ENCODE measurements at places on chromosomes 12 and 14.
A peak's percentile ranks its signal among the peaks of the same experiment; 100 is the strongest.

- DNase-seq = no peak
These were observed 144.4 kb downstream of the AKAP6 start for GRCh38 chr14:32473464-32473855.

GRCh38 chr12:110335481-110336045, 54.5 kb downstream of the ATP2A2 start:
- DNase-seq = no peak

DNA sequence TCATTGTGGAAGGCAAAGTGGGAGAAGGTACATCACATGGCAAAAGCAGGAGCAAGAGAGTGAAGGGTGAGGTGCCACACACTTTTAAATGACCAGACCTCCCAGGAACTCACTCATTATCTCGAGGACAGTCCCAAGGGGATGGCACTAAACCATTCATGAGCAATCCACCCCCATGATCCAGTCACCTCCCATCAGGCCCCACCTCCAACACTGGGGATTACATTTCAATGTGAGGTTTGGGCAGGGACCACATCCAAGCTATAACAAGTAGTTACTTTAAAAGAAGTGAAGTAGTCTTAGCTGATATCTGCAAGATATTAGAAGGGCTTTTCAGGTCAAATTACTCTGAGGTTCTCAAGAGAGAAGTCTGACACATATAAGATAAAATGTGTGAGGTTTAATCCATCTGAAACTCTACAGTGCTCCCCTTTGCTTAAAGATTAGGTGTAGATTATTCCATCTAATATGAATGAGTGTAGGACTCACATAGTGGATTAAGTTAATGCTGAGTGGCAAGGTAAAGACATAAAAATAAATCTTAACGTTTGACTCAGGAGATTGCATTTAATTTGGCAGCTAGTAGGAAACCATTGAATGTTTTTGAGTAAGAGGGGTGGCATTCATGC, 130.8 kb downstream of the TMX1 start:
- DNase-seq = no peak

- DNase-seq = no peak
These were observed 5.9 kb downstream of the POMT2 start for GRCh38 chr14:77314539-77315457.

DNA sequence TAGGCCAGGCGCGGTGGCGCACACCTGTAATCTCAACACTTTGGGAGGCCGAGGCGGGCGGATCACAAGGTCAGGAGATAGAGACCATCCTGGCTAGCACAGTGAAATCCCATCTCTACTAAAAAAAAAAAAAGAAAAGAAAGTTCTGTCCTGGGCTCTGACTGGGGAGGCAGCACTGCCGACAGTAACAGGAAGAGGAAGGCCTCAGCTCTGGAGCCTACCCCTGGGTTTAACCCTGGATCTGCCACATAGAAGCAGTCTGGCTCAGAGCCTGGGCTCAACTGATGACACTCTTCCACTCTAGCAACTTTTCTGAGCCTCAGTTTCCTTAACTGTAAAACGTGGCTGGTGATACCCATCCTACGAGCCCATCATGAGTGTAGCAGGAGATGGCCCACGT, 60.5 kb downstream of the ACTN1 start:
- no peak for DNase-seq

- no peak for DNase-seq
These were observed 451.2 kb downstream of the EGLN3 start for GRCh38 chr14:33499687-33500086.

GRCh38 chr14:88276923-88277596, 46.0 kb downstream of the KCNK10 start:
- no peak for DNase-seq

- no peak for DNase-seq
These were observed 21.6 kb downstream of the DAD1 start for GRCh38 chr14:22567437-22567836.

GRCh38 chr14:104752423-104752734, 568 bp upstream of the SIVA1 start:
- DNase-seq = no peak

DNA sequence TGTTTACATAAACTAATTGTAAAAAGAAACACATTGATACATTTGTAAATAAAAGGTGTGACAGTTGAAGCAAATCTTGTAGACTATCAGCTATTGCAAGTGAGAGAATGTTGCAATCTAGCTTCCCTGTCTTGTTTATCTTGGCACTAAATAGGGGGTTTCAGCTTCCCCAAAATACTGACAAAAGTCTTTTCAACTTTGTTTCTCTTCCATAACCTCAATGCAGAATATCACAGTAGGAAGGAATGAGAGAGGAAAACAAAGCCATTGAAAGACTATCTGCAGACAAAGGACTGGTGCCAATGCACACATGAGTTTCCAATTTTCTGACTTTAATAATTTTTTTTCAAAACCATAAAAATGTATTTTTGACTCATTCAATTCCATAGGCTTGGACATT, 886.2 kb upstream of the MGAT4C start:
- no peak for DNase-seq

DNA sequence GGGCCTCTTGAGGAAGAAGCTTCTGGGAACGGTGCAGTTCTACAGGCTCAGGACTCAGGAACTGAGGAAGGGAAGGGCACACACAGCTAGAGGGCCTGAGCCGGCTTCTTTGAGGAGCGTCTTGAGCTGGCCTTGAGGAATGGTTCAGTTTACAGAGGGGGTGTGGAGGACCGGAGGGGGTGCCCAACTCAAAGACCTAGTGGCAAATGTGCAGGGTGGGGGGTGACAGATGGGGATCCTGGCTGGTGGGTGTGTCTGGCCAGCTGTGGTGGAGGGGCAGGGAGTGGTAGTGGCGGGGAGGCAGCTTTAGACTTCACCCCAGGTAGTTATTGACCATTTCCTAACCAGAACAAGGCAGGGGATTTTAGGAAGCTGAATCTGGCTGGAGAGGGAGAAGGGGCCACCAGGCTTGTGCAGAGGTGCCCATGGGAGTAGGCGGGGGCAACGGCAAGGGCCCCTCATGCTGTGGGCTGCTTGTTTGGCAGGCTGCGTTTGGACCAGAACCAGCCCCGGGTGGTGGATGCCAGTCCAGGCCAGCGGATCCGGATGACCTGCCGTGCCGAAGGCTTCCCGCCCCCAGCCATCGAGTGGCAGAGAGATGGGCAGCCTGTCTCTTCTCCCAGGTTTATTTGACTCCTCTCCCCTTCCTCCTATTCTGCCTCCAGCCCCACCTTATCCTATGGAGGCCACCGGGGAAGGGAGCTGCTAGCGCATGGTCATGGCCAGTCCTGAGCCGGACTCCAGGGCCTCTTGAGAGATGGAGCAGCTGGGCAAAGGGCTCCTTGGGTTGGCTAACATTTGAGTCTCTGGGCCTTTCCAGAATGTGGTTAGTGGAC, 27.8 kb downstream of the PAPLN start:
- no peak for DNase-seq

GRCh38 chr14:77022236-77022852, 6.2 kb downstream of the IRF2BPL start:
- no peak for DNase-seq

DNA sequence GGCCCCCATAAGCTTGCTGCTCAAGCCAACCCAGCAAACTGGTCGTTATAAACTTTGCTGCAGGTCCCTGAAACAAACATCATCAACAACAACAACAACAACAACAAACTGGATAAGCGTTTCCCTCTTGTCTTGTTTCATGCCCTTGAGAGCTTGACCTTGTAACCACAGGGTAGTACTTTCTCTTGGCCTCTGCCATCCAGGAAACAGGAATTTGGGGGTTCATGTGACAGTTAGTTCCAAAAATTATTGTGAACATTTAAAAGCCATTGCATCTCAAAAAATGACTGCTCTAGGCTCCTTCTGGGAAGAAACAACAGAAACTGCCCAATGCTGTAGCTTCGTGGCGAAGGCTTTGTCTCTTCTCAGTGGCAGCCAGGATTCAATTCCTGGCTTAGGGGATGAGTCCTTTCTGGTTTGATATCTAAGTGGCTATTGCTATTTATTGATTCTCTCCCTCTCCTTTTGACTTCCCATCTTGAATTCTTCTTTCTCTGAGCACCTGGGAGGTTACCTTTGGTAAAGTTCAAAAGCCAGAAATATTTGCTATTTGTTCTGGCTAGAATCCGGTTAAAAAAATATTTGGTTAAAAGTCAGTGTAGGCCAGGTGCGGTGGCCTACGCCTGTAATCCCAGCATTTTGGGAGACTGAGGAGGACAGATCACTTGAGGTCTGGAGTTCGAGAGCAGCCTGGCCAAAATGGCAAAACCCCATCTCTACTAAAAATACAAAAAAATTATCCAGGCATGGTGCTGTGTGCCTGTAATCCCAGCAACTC, 52.0 kb upstream of the CPM start:
- no peak for DNase-seq

- no peak for DNase-seq
These were observed 27.2 kb upstream of the MLXIP start for GRCh38 chr12:122051231-122051876.

GRCh38 chr12:117052386-117053049, 46.7 kb downstream of the TESC start:
- no peak for DNase-seq

DNA sequence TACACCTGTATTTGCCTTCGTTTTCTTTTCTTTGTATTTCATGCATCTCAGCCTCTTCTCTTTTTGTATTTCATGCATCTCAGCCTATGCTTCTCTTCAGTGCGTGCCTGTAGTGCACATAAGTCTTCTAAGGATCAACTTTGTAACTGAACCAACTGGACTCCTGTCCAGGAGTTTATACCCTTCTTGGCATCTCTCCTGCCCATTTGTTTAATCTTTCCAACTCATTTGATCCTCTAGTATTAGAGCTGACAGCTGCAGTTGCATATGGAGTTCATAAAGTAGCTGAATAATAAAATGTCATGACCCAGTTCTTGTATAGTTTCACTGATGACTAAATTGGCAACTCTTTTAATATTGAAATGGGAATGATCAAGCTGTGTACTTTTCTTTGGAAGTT, 89.7 kb downstream of the FGD4 start:
- no peak for DNase-seq

- peak; percentile 8 for DNase-seq
These were observed 2.0 kb upstream of the MDM1 start for GRCh38 chr12:68334132-68334531.

GRCh38 chr12:121858662-121859572, at the start of gene HPD:
HPD (minus strand) TSS chr12:121858859; CDS start chr12:121858823, 36 bp downstream.
- no peak for DNase-seq

DNA sequence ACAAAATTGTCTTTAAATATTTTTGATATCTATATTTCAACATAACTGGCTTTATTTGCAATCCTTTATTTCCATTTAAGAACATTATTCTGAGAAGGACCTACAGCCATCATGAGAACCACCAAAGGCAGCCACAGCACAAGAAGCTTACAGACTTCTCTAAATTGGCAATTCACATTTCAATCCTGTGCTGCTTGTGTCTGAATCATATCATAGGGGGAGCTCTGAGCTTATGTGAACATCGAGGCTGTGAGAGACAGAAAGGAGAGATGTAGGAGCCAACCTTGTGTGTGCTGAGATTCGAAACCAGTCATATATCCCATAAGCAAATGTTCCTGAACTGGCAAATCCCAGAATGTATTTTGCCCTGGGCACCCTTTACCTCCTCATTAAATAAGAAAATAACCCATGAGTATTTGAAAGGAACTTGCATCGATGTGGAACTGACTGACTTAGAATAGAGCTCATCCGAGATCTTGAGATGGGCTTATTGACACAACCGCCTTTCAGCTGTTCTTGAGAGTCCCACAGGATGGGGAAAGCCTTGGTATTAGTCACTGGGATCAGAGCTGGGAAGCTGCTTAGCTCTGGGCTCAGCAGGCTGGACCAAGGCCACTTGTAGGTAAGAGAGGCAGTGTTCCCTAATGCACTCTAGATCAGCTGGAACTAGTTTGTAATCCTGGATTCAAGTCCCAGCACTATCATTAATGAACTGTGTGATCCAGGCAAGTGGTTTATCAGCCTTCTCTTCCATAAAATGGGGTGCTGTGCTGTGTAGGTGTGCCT, 329.8 kb downstream of the CACNA1C start:
- DNase-seq = peak; percentile 14

GRCh38 chr14:96166461-96167223, 38.0 kb upstream of the BDKRB2 start:
- DNase-seq = no peak

Data from OCI-LY7 (cell line).